Peyer's patch (tissue), 4 donors: ENCODE measurements at places on chromosomes 3 and 15. TPM values are rescaled to one million over a fixed set of nuclear protein-coding genes. Genes with fewer than 3 reads are reported as not detected.

The MYH15 gene
- not detected for total RNA-seq

- DNase-seq: no peak
Measured at GRCh38 chr3:99873269-99874102, 55.8 kb downstream of the CMSS1 start.

The NPAP1 gene
- not detected for total RNA-seq

The CCPG1 gene
- 29.2 TPM for total RNA-seq

DNA sequence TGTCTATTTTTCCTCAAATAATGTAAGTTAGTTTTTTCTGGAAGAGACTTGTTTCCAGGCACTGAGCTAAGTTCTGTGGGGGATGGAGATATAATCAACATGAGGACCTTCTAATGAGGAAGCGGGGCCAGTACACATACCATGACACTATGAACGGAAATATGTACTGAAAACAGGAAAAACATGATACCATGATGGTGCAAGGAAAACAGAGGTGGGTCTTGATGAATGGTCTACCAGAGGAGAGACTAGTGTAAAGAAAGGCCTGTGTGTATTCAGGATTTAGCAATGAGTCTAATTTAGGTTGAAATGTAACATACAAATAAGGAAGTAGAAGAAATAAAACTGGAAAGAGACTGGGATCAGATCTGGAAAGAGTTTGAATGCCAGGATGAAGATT is 38.9 kb upstream of the TPRG1 start:
- no peak for DNase-seq

DNA sequence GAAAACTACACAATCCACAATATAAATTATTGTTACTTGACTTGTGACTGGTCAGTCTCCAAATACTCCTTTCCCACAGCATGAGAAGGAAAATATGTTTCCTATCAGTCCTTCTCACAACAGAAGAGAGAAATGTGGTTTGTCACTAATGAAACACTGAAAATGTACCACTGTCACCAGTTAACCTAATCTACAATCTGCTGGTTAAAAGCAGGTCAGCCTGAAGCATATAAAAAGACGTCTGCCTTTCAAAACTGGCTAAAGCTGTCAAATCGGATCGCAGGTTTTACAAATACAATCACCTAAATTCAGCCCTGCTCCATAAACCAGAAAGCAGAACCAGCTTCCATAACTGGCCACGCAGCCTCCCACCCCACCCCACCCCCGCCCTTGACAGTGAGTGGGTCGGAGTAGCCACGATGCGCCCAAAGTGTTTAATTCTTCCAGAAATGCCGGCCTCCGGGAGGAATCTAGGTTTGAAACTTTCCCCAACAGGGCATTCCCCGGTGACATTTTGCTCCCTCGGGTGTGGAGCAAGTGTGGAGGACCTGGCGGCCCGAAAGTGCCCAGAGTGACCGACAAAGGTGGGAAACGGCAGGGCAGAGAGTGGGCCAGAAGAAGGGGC is 682 bp downstream of the ETFA start:
- no peak for DNase-seq

- DNase-seq: no peak
Measured at GRCh38 chr3:117356091-117356705, 646.6 kb downstream of the TUSC7 start.

- no peak for DNase-seq
Measured at GRCh38 chr3:66211779-66212178, 9.0 kb upstream of the SLC25A26 start.

The RBP2 gene
- 478 TPM for total RNA-seq

GRCh38 chr3:53485675-53486403 is 8.6 kb upstream of the CACNA1D start:
- DNase-seq: no peak

DNA sequence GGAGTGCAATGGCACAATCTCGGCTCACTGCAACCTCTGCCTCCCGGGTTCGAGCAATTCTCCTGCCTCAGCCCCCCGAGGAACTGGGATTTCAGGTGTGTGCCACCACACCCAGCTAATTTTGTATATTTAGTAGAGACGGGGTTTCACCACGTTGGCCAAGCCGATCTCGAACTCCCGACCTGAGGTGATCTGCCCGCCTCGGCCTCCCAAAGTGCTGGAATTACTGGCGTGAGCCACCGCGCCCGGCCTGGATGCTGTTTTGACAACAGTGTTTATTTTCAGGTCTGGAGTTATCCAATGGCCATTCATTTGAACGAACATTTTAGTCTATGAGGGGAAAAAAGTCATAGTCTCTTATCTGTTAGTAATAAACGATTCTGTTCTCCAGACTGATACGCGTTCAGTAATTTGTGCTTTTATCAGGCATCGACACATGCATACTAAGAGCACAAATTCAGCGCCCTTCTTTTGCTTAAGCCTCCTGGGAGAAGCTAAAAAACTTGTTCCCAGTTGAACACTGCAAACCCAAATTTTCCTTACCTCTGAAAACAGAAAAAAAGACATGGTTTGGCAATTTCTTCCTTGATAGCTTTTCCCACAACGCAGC is 1.3 kb downstream of the B3GALNT1 start:
- no peak for DNase-seq

GRCh38 chr3:65412588-65412987 is 626.1 kb downstream of the MAGI1 start:
- DNase-seq: no peak

- no peak for DNase-seq
Measured at GRCh38 chr3:9627901-9628633, 21.2 kb upstream of the MTMR14 start.

The GPR62 gene
- not detected for total RNA-seq

GRCh38 chr15:67296684-67297083 is 42.1 kb downstream of the IQCH start:
- DNase-seq: no peak

DNA sequence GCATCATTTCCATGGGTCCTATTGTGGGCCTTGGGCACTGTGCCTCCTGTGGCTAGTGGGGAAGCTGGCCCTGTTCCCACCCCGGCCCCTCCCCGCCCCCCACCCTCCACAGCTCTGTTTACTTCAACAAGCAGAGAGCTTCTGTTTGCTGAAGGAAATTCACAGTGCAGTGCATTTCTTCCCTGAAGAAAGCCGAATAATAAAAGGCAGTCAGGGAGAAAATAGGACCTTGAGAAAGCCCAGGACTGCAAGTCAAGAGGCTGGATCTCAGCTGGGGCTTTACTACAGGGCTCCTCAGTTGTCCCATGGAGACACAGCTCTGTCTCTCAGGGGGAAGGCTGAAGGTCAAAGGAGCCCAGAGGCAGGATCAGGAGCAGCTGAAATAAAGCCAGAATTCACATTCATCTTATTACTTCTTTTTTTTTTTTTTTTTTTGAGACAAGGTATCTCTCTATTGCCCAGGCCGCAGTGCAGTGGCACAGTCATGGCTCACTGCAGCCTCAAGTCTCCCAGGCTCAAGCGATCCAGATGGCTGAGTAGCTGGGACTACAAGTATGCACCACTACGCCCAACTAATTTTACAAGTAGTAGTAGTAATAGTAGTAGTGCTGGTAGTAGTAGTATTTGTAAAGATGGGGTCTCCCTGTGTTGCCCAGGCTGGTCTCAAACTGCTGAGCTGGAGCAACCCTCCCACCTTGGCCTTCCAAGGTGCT is 33.0 kb upstream of the LACTB start:
- DNase-seq: no peak

- DNase-seq: peak; percentile 84
Measured at GRCh38 chr3:136343873-136344555, 93.9 kb downstream of the PCCB start.

GRCh38 chr15:80977627-80978036 is 12.0 kb downstream of the MESD start:
- DNase-seq: peak; percentile 77

- no peak for DNase-seq
Measured at GRCh38 chr15:58139989-58140522, 1.9 kb downstream of the AQP9 start.

GRCh38 chr15:74451861-74452835 is 8.8 kb downstream of the UBL7 start:
- DNase-seq: no peak

- no peak for DNase-seq
Measured at GRCh38 chr3:124163689-124164088, 171.8 kb upstream of the ROPN1 start.

The STRA6 gene
- not detected for total RNA-seq

DNA sequence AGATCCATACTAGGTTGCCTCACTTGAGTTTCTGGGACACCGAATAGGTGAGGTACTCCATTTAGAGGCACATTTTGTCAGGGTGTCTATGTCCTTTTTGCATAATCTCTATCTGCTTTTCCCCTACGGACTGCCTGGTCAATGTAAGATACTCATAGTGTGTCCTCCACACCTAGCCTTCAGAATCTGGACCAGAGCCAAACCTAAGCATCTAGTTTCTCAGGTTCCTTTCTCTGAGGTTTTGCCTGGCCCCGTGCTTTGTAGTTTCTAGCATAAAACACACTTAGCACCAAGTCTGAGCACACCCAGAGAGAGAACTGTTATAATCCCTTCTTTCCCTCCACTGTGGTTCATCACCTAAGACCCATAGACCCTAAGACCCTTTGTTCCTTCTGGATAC is 105.9 kb upstream of the MLF1 start:
- no peak for DNase-seq

DNA sequence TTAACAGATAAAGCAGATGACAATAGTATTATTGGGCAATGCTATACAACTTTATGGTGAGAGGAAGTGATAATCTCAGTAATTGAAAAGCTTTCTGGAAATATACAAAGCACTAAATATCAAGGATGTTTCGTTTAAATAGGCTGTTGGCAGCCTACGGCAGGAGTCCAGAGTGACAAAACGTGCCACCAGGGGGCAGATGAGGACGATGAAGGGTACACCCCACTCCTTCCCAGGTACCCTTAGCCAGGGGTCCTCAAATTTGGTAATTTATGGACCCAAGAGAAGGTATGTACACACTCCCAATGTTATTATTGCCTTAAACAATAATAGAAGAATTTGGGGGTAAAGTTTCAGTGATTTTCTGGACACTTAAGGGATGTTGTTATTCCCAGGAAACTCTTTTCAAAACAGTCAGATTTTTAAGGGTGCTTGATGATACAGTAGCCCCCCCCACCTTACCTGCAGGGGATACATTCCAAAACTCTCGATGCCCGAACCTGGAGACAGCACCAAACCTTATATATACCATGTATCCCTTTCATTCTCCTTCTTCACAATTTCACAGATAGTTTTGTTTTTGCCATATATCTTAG is 1.4 kb upstream of the MAGEL2 start:
- DNase-seq: no peak

The FOXB1 gene
- total RNA-seq: not detected

DNA sequence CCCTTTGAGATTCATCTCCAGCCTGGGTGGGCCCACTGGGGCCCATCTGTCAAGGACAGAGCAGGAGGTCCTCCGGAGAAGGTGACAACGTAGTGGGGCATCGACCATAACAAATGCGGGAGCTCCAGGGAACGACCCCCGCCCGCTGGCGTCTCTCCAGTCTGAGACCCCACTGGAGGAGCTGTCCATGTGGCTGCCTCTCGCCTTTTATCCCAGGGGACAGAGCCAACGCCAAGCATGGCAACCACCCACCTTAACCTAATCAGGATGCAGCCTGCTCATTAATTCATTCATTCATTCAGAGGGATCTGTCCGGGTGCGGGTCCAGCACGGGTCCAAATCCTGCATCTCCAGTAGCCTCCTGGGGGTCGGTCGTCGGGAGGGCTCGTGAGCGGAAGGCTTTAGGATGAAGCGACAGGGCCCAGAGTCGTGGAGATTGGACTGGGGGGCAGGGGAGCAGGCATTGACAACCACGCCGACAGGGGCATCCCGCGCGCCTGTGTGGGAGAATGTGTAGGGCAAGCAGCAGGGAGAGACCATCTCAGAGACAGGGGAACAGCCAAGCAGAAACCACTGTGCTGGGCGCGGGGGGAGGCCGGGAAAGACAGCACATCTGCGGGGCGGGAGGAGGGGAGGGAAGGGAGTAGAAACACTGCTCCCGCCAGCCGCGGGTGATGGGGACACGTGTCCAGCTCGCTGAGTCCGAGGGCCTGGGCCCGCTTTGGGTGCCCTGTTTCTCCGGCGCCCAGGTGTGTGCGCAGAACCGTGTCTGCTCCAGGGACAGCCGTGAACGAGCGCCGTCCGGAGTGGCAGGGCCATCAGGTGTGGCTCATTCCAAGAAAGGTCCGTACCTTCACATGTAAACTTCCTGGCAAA is 1.9 kb downstream of the PIGZ start:
- no peak for DNase-seq

DNA sequence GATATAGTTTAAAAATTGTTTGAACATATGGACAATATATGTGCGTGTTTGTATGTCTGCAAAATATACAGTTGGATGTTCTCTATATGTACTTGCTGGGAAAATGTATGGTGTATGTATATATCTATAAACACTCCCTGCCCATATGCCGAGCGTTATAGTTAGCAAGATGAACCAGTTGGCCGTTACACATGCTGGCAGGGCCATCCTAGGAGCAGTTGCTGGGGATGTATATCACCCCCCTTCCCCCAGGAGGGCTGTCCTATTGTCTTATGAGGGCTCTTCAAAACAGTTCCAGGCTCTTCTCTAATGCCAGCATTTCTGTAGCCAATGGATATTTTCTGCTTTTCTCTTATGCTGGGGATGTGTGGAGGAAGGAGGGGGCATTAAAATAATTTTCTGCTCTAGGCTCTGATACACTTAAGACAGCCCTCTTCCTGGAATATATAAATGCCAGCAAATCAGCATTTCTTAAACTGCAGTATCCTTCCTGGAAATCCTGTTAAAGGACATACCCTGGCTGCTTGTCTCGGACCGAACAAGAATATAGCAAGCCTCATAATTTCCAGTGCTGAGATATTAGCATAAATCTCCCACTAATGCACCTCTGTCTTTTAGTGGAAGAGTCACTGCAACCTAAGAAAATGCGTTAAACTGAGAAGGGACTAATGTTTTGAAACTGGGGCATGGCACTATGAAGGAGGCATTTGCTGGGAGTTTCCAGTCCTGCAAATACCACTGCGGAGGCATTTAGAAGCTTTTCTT is 134.4 kb downstream of the MDFIC2 start:
- DNase-seq: no peak

- no peak for DNase-seq
Measured at GRCh38 chr15:64066451-64066850, 20.2 kb upstream of the DAPK2 start.

DNA sequence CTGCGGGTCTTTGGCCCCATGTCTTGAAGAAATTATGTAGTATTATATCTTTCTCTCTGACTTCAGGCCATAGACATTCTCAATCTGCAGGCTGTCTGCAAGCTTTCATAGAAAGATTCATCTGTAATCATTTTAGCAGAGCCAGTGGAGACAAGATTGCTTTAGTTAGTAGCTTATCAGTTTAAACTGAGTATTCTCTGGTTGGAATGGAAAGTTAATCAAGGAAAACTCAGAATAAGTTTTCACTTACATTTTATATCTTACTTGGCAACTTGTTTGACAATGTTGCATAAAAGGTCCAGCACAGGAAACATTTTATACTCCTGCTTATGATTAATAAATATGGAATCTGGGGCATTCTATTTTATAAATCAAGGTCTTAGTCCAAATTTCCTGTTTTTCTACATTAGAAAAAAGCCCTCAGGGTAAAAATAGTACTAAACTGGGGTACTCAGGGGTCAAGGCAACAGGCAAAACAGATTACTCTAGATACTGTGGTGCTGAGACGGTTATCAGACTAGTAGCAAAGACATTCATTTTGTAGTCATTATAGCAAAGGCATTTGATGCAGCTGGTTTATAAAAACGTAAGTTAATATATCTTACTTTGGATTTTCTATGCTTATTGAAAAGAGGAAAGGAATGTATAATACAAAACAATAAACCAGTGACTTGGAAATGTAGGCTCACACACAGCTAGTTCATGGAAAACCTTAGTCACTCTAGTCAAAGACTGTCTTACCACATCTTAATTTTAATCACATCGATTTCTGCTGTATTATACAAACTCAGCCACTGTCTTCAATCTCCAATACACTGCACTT is 45.2 kb upstream of the FILIP1L start:
- DNase-seq: no peak
